ENCODE measurements at places on chromosomes 4 and X. TPM values are rescaled to one million over a fixed set of nuclear protein-coding genes. Genes with fewer than 3 reads are reported as not detected.

Gene RAB9B
- 2.7 TPM for polyA plus RNA-seq

DNA sequence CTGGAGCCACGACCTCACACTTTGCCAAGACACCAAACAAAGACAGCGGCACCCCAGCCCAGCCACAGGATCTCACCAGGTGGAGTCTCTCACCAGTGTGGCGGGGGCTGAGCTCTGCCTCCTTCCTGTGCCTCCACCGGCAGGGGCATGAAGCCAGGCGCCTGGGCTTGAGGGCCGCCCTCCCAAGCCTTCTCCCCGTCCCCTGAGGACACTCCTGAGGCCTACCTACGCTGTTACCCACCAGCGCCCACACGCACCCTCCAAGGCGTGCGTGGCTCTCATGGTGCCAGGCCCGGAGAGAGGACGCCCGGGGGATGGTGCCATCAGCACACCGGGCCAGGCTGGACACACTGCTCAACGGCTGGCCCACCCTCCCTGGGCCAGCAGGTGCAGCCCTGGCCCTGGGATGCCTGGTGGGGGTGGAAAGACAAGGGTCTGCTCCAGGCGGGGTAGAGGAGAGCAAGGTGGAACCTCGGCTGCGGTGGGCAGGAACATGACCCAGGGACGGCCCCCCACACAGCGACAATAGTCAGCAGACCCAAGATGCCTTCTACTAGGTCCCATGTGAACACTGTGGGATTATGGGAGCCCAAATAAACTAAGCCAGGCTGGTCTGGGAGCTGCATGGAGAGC lies 22.1 kb downstream of the NELFA start:
- no peak for DNase-seq

- no peak for DNase-seq
Observed at GRCh38 chr4:99077177-99077576, 11.4 kb downstream of the ADH5 start.

DNA sequence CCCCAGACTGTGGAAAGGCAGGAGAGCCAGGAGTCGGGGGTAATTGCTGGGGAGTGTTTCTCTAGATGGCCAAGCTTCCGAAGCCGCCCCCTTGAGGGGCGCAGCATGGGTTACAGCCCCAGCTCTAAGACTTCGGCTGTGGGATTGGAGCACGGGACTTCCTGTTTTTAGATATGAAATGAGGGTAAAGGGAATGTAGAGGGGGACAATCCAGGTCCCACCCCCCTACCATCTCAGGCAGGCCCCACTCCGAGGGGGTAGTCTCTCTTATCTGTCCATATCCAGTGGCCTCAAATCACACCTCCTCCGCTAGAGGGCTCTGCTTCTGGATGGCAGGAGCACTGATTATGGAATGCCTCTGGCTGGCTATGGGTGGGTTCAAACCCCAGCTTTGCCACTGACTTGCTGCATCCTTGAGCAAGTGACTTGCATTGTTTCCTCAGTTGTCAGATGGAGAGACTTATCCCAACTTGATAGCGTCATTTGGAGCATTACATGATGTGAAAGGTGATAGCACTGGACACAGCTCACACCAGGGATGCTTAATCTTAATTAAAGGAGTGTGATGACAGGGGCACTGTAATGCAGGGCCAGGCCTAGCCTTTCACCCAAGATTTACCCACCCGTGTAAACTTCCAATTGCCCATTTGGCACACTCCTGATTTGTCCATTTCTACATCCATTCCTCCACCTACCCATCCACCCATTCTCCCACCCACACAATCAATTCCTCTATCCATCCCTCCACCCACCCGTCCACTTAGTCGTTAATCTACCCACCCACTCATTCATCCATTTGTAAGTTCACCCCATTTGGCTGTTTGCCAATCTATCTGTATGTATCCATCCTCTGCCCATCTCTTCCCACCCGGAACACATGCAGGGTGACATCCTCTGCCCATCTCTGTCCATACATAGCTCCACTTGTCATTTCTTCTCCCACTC lies 848 bp upstream of the KCND1 start:
- DNase-seq = no peak

DNA sequence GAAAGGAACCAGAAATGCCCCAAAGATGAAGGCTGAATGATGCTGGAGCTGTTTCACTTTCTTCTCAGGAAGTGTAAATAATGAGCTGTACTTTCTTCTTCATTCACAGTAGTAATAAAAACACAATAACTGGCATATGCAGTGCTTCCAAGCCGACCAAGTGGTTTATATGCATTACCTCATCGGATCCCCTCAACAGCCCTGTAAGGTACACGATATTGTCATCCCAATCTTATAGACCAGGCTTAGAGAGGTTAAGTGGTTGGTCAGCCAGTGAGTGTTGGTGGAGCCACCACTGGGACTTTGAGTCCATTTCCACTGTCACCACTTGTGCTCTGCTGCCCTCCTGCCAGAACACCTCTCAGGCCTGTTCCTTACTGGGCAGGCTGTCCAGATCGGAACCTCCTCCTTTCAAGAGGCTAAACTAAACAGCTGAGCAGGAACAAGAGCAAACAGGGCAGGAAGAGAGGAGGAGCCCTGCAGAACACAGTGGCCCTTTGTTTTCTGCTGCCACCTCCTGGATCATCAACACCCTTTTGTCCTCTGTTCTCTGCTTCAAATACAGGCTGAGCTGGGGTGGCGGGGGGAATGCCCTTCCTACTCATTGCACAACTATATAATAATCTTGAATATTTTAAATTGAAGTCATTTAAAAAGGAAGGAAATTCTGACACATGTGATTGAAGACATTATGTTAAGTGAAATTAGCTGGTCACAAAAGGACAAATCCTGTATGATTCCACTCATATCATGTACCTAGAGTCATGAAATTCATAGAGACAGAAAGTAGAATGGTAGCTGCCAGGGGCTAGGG lies 112.5 kb upstream of the ATP6AP2 start:
- DNase-seq = no peak

Gene OTUD6A
- polyA plus RNA-seq = not detected

GRCh38 chr4:79249881-79250503 lies 75.9 kb downstream of the NAA11 start:
- no peak for DNase-seq

GRCh38 chr4:108272046-108272445 lies 103.3 kb upstream of the LEF1 start:
- no peak for DNase-seq

GRCh38 chrX:94400488-94400887 lies 726.5 kb downstream of the FAM133A start:
- no peak for DNase-seq

Gene LRCH2
- 12.7 TPM for polyA plus RNA-seq

Gene SYP
- polyA plus RNA-seq = 1.7 TPM

GRCh38 chrX:113136836-113137235 lies 296.2 kb upstream of the AMOT start:
- DNase-seq = no peak

DNA sequence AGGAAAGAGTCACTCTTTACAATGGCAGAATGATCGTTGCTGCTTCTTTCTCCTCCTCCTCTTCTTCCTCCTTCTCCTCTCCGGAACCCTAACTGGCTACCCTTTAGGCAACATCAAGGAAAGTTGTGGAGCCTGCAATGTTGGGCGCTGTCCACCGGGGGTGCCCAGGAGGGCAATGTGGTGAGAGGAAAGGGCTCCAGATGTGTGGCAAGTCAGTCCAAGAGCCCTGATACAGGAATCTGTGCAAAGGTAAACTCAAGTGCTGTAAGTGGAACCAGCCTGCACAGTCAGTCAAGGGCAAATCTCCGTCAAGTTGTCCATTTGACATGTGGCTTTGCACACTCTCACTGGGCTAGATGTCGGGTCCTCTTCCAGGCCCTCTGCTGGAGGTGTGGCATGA lies 2.8 kb downstream of the RTL5 start:
- no peak for DNase-seq

DNA sequence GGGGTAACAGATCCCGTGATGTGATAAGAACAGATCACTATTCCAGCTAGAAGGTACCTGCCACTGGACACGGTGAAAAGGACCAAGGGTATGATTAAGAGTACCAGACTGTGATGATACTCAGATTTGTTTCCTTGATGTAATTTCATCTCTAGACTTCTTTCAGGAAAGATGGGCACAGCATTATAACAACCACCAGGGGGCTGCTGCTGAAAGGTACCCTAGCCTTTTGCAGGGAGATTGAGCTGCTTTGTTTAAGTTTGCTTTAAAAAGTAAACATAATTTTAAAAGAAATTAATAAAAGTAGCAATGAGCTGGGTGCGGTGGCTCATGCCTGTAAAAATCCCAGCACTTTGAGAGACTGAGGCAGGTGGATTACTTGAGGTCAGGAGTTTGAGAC lies 145.4 kb downstream of the EMCN start:
- no peak for DNase-seq

Gene SPATA4
- 1.1 TPM for polyA plus RNA-seq

DNA sequence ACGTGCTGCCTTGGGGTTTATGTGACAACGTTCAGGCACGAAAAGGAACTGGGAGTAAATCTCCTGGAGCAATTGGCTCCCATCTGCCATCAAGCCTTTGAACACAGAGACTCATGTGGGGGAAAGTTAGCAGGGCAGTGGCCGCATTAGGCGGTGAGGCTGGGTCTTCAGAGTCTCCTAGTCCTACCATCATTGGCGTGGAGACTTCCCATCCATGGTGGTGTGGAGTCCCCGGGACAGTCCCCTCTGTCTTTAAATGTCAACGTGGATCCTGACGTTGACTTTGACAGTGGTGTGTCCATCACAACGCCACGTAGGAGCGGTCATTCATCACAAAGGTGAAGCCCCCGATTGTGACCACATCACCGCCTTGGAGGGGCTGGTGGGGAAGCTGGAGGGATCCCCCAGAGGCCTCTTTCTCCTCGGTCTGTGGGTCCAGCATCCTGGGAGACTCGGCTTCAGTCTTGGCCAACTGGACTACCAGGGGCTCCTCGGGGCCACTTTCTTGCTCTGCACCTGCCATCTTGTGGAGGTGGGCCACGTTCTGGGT lies 21.8 kb downstream of the CRLF2 start:
- no peak for DNase-seq

DNA sequence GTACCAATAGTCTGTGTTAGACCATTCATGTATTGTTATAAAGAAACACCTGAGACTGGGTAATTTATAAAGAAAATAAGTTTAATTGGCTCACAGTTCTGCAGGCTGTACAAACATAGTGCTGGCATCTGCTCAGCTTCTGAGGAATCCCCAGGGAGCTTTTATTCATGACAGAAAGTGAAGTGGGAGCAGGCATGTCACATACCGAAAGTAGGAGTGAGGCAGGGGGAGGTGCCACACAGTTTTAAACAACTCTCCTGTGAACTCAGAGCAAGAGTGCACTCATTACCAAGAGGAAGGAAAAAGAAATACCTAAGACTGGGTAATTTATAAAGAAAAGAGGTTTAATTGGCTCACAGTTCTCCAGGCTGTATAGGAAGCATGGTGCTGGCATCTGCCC lies 591.2 kb downstream of the PPP4R3C start:
- DNase-seq = no peak

GRCh38 chrX:44152852-44153251 lies 179.7 kb upstream of the NDP start:
- no peak for DNase-seq

Gene ZGRF1
- 14.5 TPM for polyA plus RNA-seq

Gene PPM1K
- 16.6 TPM for polyA plus RNA-seq

Gene SLC49A3
- 3.1 TPM for polyA plus RNA-seq

- DNase-seq = no peak
Observed at GRCh38 chr4:86848732-86849619, at the start of gene SLC10A6. Gene SLC10A6, minus strand, starts transcription at chr4:86849384. Its CDS starts 269 bp downstream, at chr4:86849115.

GRCh38 chrX:145002771-145003170 lies 244.5 kb upstream of the SPANXN1 start:
- no peak for DNase-seq

Gene FATE1
- 0.28 TPM for polyA plus RNA-seq

DNA sequence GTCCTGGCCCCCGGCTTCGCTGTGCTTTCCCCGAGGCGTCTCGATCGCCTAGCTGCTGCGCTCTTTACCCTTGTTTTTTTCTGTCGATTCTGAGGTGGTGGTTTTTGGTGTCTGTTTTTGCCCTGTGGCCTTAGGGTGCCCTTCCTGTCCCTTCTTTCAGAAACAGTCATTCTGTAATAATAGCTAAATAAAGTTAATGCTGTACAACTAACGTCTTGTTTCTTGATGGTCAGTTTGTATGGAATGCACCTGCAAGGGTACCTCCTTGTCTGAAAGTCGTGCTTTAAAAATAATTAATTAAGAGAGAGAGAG lies 686 bp downstream of the FIP1L1 start:
- no peak for DNase-seq

Gene PPARGC1A
- 28.8 TPM for polyA plus RNA-seq

- DNase-seq = no peak
Observed at GRCh38 chrX:14819769-14820168, 53.1 kb downstream of the FANCB start.

Gene GYG2
- polyA plus RNA-seq = 15.2 TPM

Gene MAP7D2
- 3.1 TPM for polyA plus RNA-seq

- DNase-seq = no peak
Observed at GRCh38 chrX:151984328-151984727, 9.9 kb upstream of the GABRE start.

DNA sequence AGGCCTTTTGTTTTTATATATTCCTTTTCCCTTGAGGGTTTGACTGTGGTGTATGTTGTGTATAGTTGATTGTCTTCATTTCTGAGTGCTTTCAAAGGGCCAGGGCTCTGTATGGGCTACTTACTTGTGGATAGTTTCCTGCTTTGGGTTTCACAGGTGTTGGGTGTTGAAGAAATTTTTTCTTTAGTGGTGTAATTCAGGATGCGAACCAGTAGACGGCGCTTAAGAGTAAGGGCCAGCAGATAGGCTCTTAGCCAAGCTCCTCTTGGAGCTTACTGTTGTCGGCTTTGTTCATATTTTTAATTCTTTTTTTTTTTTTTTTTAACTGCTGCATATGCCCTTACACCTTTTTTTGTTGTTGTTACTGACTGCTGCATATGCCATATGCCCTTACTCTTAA lies 276.3 kb upstream of the GALNT7 start:
- DNase-seq = no peak

GRCh38 chrX:103918050-103918449 lies 44.4 kb upstream of the TMSB15B start:
- peak; percentile 48 for DNase-seq

DNA sequence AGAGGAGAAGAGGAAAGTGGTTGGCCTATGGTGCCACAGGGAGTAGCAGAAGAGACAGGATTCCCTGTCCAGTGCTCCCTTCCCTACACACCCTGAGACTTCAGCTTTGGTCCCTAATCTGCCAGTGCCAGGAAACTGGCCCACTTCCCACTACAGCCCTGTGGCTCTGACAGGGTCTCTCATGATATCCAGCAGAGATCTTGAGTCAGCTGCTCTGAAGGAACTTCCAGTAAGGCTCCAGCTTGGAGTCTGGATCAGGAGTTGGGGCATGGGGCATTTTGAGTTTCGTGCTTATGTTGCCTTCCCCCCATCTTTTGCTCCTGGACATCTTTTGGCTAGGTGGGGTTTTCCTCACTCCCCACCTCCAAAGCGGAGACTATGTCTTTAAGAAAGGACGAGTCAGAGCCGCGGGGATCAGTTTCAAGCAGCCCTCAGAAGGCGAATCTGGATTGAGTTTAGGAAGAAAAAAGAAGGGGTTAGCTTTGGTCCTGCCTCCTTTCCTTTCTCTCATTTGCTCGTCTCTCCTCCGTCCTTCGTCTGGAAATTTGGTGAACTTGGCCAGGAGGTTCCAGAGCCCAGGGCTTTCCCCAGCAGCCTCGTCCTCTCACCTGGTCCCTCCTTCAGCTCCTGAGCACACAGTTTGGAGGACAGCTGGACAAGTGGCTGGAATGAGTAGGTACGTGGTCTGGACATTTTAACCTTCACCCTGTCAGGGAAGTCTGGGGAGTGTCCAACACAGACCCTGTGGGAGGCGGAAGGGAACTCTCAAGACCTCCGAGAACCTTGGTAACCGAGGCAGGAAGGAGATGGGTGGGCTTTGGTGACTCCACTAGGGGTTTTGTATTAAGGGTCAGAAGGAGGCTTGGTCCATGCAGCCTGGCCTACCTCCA lies 104.4 kb downstream of the RTL5 start:
- DNase-seq = no peak

GRCh38 chrX:150036641-150037040 lies 98.3 kb upstream of the EOLA2 start:
- DNase-seq = no peak

Gene SSX1
- not detected for polyA plus RNA-seq
